Stimulated activated CD4-positive, alpha-beta T cell treated with anti-CD3 and anti-CD28 coated beads, Interleukin-12 subunit alpha, Interleukin-12 subunit beta, amount 100 ng/mL, for 48 hours (primary cell): ENCODE measurements at places on chromosomes 6 and 20.

DNA sequence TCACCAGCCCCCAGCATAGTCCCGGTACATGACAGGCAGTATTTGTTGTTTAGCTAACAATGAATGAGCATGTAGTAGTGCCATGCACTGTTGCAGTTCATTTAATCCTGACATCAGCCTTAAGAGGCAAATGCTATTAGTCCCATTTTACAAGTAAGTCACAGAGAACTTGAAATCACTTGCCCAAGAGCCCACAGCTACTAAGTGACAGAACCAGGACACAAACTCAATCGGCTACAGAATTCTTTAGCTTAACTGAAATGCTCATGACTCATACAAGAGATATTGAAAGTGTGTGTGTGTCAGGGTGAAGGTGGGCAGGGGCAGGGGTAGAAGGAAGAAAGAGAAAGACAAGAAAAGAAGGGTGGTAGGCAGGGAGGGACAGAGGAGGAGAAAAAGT, 52.7 kb downstream of the UNC5CL start:
- DNase-seq: no peak

DNA sequence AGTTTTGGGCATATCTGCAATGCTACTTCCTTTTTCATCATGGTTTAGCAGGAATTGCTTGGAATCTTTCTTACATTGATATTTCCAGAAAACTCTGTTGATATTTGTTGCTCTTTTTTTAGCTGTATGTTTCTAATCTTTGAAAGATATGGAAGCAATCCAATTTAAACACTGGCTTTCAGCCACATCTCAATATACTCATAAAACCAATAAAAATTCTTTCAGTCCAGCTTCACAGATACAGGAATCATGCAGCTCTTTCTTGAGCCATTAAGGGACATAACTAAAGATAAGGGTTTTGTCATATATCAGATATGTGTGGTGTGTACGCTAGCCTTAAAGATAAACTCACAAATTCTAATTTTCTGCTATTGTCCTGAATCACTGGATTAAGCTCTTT, 47.4 kb downstream of the PKIB start:
- DNase-seq: no peak

DNA sequence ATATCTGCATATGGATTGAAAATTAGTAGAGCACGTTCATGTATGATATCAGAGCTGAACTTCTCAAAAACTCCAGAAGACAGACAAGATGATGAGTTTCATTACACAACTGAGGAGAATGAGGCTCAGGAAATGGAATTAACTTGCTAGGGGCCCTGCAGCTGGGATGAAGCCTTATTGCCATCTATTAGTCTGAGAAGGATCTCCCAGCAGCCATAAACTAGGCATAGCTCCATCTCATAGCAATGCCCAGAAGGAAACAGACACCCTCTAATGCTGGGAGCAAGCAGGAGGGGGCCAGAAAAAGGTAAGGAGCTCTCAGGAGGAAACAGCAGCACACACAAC, 18.0 kb downstream of the TFEB start:
- no peak for DNase-seq

- no peak for DNase-seq
Observed at GRCh38 chr20:58073945-58074856, 154.3 kb downstream of the ANKRD60 start.

GRCh38 chr20:39107741-39108140, 145.6 kb downstream of the DHX35 start:
- no peak for DNase-seq

- no peak for DNase-seq
Observed at GRCh38 chr6:158008864-158009113, 27.1 kb downstream of the SYNJ2 start.

DNA sequence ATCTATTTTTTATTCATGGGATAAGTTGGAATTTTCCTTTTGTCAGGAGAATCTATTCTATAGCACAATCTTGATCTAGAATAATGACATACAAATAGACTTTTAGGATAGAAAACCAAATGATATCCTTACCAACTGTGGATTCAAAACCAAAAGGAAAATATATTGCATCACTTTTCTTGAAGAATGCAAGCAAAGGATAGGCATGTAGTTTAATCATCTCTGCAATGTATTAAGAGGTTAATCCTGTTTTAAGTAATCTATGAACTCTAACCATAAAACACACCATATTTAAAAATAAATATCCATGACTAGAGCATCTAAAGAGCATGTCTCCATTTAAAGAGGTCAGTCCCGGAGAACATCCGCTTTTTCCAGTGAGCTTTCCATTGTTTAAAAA, 106.7 kb upstream of the CNKSR3 start:
- DNase-seq: no peak

GRCh38 chr6:63565727-63566596, 6.3 kb upstream of the LOC128125822 start:
- no peak for DNase-seq

- no peak for DNase-seq
Observed at GRCh38 chr6:13260831-13261230, 67.5 kb downstream of the TBC1D7 start.

GRCh38 chr20:36745234-36745926, 510 bp downstream of the NDRG3 start:
- no peak for DNase-seq

- DNase-seq: no peak
Observed at GRCh38 chr20:21623074-21623780, 82.2 kb upstream of the PAX1 start.

DNA sequence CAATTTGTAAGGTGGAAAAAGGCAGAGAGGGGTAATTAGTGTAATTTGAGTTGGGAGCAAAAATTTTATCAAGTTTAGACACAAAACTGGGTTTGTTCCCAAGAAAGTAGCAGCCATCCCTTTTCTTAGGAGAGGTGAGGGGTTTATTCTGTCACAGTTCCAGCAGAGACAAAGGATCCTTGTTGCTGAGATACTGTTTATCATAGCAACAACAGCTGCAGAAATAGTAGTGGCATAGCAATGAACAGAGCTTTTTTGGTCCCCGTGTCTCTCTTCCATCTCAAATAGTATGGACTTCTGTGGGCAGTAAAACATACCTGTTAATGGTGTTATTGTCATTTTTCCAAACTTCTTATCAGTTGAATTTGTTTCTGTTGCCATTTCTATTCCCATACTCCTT, 23.9 kb downstream of the ZKSCAN8 start:
- no peak for DNase-seq

- DNase-seq: no peak
Observed at GRCh38 chr20:16267526-16267925, 305.7 kb downstream of the KIF16B start.

DNA sequence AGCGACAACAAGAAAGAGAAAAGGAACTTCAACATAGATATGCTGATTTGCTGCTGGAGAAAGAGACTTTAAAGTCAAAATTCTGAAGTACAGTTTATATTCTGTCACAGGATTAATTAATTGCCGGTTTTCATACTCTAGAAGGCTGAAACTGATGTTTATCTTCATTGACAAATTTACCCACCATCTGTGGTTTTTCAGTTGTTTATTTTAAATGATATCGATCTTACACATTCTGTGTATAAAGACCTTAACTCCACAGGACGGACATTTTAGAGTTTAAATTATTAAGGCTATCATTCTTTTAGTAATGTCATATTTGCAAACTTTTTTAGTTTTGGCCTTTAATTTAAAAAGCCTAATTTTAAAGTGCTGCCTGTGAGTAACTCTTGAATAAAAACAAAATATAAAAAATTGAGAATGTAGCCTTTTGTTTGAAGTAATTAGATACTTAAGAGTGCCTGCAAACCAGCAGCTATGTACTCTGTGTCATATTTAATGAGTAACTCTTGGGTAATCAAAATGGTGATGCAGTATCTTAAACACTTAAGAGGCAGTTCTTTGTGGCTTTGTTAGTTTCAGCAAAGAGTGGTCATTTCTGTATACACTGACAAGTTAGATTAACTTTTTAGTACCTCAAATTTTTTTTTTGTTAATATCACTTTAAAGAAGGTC, 59.3 kb downstream of the CDC5L start:
- no peak for DNase-seq

DNA sequence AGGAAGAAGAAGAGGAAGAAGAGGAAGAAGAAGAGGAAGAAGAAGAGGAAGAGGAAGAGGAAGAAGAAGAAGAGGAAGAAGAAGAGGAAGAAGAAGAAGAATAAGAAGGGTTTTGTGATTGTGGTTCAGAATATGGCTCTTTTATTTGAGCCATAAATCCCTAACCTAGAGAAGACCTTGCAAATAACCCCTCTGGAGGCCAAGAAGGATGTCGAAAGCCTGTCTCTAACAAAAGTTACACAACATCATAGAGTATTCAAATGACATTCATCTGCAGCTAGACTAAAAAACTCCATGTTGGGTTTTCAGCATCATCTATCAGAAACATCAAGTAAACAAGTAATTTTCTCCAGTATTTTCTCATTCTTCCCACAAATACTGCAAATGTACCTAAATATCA, 100.9 kb downstream of the RNASET2 start:
- DNase-seq: no peak

DNA sequence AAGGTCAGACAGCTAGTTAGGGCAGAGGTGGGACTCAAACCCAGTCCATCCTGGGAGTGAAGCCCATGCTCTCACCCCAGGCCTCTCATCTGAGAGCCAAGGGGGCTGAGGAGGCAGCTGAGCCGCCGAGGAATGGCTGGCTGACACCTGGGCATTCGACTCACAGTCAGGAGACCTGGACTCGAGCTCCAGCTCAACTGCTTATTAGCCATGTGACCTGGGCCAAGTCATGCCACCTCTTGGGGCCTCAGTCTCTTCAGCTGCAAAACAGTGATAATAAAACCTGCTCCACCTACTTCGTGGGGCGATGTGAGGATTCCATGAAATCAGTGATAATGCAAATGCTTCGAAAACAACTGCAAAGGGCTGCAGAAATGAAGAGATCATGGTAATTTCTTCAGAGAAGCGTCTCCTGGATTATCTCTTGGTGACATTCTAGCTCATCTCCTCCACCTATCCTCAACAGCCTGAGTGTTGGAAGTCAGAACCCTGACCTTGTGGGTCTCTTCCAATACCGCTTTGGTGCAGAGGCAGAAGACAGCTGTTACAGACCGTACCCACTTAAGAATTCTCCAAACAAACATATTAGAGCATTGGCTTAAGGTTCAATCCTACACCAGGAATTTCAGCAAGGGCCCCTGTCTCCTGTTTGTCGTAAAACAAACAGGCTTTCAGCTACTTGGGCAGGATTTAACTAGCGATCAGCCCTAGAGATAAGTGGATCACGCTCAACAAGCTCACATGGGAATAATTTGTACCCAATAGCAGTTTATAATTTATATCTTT, 60.0 kb upstream of the PIM1 start:
- no peak for DNase-seq

DNA sequence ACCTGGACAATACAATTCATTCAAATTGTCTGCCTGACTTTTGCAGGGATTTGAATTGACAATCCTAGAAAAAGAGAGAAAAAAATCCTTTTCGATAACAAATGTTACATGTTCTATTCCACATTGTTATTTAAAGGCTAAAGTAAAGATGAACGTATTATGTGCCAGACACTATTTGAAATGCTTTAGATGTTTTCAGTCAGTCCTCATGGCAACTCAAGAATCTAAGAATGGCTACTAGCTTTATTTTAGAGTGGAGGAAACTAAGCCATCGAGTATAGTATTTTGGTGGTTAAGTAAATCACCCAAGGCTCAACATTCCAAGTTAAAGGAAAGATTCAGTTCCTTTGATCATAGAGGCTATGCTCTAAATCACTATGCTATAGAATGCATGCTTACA, 558.6 kb upstream of the MAN1A1 start:
- no peak for DNase-seq

- no peak for DNase-seq
Observed at GRCh38 chr6:123091091-123091895, 95.3 kb downstream of the CLVS2 start.

GRCh38 chr6:127221201-127221600, 45.5 kb upstream of the RNF146 start:
- DNase-seq: no peak

DNA sequence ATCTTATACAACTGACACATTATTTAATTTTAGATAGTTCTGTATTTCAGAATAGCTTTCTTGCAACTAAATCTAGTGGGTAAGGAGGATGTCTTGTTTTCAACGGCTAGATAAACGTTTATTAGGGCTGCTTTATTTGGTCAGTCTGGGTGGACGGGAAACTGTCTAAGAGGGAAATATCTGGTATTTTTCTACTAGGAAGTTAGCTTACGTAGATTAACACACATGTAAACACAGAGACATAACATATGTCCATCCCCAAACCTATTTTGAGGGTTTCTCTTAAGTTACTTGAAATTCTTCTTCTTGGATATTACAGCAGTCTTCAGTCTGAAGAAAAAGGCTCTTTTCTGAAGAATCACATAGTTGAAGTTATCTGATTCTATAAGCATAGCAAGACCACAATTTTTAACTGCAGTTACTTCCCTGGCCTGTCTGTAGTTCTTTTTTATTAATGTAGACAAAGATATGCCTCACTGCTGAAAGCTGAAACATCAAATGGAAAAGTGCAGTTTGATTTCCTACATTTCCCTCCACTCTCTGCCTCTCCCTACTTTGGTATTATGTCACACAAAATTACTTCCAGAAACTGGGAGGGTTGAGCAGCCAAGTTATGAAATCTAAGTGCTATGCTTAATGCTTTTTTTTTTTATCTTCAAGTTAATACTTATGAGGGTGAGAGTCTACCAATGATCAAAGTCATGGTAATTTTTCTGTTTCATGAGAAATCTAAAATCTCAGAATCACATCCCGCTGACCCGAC, 37.4 kb downstream of the PLAGL1 start:
- DNase-seq: no peak

- no peak for DNase-seq
Observed at GRCh38 chr6:36671687-36672375, 6.7 kb upstream of the CDKN1A start.

GRCh38 chr6:106163966-106164877, 78.1 kb downstream of the PRDM1 start:
- DNase-seq: peak; percentile 58

GRCh38 chr6:85484948-85485347, 35.1 kb downstream of the NT5E start:
- DNase-seq: no peak

DNA sequence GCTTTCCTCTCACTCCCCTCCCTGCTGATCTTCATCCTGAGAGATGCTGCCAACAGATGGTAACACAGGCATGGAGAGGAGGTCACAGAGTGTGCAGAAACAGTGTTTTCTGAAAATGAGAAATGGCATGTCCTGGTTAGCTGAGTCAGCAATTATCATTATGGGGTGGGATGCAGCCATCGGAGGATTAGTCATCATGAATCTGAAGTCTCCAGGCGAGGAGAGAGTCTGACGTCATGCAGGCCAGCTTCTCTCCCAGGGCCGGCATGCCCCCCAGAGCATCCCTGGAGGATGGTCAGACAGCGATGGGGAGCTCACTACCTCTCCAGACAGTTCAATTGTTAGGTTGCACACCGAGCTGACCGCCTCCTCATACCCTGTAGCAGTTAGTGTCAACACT, 4.7 kb upstream of the GTSF1L start:
- no peak for DNase-seq

DNA sequence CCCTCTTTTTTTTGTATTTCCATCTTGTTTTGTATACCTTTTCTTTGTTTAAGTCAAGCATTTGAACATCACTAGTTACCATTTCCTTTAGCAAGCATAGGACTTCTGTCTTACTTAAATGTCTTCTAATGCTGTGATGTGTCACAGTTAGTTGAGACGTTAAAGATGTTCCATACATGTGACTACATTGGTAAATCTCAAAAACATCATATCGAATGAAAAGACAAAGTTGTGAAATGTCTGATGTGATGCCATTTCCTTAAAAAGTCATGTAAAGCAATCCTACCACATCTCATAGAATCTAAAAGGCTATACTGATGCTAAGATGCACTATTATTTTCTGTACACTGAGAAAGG, 26.8 kb downstream of the SLC16A10 start:
- no peak for DNase-seq

GRCh38 chr20:46365487-46366220, 40.8 kb downstream of the ELMO2 start:
- no peak for DNase-seq
